Nucleus accumbens (tissue), 56 donors: ENCODE measurements at places on chromosomes 5 and 9.
A peak's percentile ranks its signal among the peaks of the same experiment; 100 is the strongest.

GRCh38 chr9:134680393-134681060 is 38.9 kb downstream of the COL5A1 start:
- DNase-seq, result no peak

- DNase-seq, result no peak
These were observed 86.2 kb downstream of the TEK start for GRCh38 chr9:27195191-27195590.

DNA sequence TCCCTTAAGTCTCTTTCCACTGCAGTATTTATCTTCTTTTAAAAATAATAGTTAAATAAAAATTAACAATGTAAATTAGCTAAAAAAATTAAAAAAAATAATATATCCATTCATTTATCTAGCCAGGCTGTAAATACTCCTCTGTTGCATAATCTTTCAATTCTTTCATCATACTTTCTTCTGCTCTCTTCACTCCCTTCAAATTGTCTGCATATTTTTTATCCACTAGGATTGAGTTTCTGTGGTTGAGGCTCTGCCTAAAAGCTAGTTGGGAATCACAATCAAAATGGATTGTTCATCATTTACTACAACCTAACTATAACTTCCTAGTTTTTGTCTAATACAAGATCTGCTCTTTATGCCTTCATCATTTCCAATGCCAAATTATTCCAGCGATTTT is 182.2 kb downstream of the PDE4D start:
- no peak for DNase-seq

- no peak for DNase-seq
These were observed 9.9 kb downstream of the C9orf40 start for GRCh38 chr9:74942801-74943200.

- no peak for DNase-seq
These were observed 21.3 kb downstream of the PWWP2A start for GRCh38 chr5:160097991-160098390.

- no peak for DNase-seq
These were observed 285.8 kb upstream of the FAM174A start for GRCh38 chr5:100249211-100249883.

- DNase-seq, result no peak
These were observed 132.8 kb downstream of the CD180 start for GRCh38 chr5:67063791-67064190.

DNA sequence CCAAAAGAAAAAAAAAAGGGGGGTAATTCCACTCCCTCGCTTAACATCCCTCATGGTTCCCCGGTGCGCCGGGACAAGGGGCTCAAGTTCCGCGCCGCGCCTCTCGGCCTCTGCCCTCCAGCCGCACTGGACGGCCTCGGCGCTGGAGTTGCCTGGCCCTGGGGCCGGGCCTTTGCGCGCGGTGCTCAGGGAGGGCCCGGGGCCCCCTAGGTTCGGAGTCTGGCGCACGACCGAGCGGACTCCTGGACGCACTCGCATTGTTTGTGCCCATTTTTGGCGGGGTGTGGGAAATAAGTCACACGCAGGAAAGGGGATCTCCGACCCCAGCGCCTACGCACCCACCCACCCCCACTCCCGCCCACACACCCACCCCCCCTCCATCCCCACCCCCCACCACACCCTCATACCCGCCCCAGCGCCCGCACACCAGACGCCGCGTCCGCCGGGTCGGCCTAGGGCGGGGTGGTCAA is 381 bp downstream of the MED22 start:
- DNase-seq, result no peak

GRCh38 chr5:56517011-56517416 is 283.9 kb upstream of the ANKRD55 start:
- DNase-seq, result no peak

DNA sequence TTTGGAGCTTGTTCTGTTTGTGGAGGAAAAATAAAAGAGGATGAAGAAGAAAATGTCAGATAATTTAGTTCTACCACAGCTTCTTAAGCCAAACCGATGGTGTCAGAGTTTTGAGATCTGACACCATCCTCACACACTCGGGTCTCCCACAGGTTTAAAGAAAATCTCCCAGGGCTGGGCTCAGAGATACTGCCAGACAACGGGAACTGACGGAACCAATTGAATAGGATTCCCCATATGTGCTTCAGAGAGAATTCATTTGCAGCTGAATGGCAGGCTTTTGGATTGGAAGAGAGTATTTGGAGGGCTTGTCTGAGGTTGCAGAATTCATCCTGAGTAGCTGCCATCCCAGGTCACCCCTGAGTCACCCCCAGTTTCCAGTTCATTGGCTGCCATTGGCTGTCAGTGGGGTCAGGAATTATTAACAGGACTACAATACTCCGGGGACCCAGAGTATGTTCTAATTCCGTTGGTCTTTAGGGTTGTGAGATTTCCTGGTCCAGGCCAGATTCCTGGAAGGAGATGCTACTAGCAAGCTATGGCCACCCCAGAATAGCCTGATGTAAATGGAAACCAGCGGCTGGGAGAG is 131.3 kb downstream of the PDZD2 start:
- no peak for DNase-seq

DNA sequence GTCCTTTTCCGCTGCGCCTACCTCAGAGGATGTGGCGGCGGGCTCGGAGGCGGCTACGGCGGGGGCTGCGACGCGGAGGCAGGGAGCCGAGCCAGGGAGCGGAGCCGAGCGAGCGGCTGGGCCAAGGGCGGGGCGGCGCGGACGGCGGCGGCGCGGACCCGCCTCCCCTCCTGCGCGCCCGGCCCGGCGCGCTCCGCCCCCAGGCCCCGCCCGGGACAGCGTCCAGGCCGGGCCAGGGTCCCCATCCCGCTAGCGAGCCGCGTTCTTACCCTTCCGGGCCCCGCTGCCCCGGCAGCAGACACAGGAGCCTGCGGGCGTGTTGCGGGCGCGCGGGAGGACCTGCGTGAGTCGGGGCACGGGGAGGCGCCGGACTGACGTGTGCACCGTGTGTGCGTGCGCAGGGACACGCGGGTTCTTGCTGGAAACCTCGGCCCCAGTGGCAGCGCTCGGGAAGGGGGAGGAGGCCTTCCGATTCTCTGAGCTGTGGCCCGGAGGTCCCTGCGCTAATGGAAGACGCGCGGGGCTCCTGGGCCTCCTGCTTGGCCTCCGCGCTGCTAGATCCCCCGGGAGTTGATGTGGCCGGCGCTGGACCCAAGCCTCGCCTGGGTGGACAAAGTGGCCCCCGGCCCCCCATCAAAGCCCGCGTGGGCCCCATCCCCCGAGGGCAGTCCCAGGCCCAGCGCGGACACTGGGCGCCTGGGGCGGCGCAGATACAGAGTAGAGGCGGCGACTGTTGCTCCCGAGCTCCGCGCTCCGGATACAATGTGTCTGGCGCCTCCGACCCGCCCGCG is at the start of gene VDAC1:
TSS of gene VDAC1 (minus strand) at position 350 of the 791 bp plus-strand sequence. CDS start 11,963 bp downstream, outside the sequence.
- peak; percentile 87 for DNase-seq

GRCh38 chr5:53298841-53299240 is 181.6 kb upstream of the FST start:
- no peak for DNase-seq

DNA sequence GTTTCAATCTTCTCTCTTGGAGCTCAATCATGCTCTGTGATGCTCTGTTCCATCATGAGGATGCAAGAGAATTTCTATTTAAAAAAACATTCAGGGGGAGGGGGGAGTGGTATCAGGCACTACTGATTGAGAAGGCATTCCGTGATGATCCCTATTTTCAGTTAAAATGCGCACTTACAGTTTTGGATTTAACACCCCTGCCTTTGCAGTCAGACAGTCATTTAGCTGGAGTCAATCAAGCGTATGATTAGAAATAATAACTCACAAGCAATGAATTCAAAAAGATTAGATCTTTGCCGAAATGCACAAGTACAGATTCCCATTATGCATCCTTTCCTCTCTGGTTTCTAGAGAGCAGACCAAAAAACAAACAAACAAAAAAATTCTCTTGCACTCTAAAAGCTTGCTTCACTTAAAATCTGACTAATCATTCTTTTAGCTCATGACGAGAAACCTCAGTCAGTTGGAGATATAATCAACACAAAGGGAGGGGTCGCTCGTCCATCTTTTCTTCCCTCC is 55.4 kb downstream of the EFNA5 start:
- DNase-seq, result no peak

GRCh38 chr9:36748322-36748899 is 175.7 kb downstream of the MELK start:
- no peak for DNase-seq

GRCh38 chr5:32776200-32776599 is 65.1 kb downstream of the NPR3 start:
- DNase-seq, result no peak

DNA sequence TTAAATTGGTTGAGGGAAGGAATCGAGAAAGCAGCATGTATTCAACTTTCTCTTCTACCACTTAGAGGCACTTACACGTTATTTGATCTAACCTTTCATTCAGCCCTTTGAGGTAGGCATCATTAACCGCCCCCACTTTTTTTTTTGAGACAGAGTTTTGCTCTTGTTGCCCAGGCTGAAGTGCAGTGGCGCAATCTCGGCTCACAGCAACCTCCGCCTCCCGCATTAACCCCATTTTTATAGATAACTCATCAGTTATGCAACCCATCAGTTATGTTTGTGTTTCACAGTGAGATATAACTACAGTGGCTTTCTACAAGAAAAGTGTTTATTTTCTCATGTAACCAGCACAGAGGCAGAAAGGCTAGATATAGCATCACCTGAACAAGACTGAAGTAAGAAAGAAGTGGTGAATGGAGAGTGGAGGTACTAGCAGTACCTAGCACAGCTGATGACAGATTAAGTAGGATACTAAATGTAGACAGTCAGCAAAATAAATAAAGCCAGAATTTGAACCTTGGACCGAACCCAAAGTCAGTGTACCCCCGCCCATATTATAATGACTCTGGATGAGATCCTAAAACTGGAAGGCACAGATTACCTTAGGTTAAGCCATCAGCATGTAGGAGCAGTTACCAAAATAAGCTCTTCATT is 91.2 kb downstream of the PJA2 start:
- no peak for DNase-seq

- no peak for DNase-seq
These were observed 32.8 kb downstream of the NCS1 start for GRCh38 chr9:130204959-130205358.

DNA sequence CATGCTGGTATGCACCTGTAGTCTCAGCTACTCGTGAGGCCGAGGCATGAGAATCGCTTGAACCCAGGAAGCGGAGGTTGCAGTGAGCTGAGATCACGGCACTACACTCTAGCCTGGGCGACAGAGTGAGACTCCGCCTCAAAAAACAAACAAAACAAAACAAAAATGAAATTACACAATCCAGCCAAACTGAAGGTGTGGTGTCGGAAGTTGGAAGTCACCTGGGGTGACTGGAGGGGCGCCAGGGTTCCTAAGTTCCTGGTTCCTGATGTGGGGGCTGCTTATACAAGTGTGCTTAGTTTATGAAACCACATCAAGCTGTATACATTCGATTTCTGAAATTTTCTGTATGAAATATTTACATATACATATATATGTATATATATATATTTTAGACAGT is 3.7 kb upstream of the DOLPP1 start:
- no peak for DNase-seq

- DNase-seq, result no peak
These were observed 126.1 kb downstream of the NR2F1-AS1 start for GRCh38 chr5:93454896-93455295.

- no peak for DNase-seq
These were observed at the start of gene OCLN for GRCh38 chr5:69492391-69492922. Gene OCLN (plus strand): TSS chr5:69492790. CDS start chr5:69504245, 11,455 bp downstream.

- DNase-seq, result no peak
These were observed 48.3 kb downstream of the DAP start for GRCh38 chr5:10712574-10713366.

- no peak for DNase-seq
These were observed 825.4 kb downstream of the SEMA5A start for GRCh38 chr5:8720506-8720905.

- DNase-seq, result no peak
These were observed 134.0 kb upstream of the TARS1 start for GRCh38 chr5:33306758-33307157.

GRCh38 chr5:100595812-100596173 is 60.6 kb downstream of the FAM174A start:
- DNase-seq, result no peak

DNA sequence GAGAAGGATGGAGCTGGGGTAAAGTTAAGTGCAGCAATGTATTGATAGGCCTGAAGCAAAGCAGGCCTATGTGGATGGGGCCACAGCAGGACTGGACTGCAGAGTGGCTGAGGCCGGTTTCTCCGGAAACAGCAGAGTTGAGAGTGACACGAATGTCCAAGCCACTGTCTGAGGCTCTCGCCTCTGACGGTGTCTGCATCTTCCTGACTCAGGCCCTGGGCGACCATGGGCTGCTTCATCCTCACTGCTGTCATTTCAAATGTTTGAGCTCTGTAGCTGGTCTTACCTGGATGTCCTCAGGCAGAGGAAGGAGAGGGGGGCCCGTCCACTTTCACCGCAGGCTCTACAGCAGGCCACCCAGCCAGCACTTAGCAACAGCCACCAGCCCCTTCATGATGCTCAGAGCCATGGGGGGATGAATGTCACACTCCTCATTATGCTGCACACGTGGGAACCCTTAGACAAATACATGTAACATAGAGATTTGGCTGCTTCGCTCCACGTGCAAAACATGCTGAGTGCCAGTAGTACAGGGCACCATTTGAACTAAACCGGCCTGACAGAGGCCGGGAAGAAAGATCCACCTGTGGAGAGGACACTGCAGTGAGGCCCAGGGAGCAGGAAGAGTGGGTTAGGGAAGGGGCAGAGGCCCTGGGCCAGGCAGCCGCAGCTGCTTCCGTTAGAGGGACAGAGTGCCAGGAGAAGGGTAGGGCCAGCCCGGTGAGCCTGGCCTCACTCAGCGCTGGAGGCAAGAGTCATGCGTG is 31.7 kb upstream of the NXNL2 start:
- DNase-seq, result no peak

- DNase-seq, result no peak
These were observed 1.9 kb downstream of the PTPN3 start for GRCh38 chr9:109496218-109496617.

DNA sequence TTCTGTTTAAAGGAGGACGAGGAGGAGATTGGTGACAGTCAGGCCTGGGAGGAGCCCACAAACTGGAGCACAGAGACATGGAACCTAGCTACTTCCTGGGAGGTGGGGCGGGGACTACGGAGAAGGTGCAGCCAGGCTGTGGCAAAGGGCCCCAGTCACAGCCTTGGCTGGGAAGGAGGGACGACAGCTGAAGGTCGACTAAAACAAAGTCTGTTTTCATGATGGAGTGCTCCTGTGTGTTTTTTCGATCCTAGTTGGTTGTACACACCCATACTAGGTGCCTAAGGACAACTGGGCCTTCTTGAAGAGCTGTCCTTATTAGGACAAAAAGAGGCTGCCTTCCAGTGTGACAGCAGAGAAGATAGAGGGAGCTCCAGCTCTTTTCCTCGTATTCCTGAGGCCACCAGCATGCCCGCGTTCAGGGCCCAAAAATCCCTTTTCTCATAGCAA is 2.9 kb downstream of the CCDC107 start:
- no peak for DNase-seq
